ENCODE measurements at places on chromosomes 2 and 18.

GRCh38 chr2:174627216-174627615, 29.6 kb upstream of the WIPF1 start:
- no peak for DNase-seq

DNA sequence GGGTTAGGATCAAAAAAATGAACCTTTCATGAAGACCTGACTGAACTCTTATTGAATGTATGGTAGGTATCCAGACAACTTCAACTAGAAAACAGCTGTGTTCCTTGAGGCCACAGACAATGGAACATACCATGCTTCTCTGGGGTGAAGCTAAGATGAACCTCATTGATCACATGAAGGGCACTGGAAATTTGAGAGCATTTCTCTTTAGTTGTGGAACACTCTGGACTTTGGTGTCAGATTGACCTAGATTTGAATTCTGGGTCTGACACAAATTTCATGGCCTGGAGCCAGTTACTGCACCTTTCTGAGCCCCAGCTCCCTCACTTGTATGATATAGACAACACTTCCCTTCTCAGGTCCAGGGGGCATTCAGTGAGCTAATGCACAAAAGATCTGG, 411.2 kb upstream of the ID2 start:
- DNase-seq = no peak

DNA sequence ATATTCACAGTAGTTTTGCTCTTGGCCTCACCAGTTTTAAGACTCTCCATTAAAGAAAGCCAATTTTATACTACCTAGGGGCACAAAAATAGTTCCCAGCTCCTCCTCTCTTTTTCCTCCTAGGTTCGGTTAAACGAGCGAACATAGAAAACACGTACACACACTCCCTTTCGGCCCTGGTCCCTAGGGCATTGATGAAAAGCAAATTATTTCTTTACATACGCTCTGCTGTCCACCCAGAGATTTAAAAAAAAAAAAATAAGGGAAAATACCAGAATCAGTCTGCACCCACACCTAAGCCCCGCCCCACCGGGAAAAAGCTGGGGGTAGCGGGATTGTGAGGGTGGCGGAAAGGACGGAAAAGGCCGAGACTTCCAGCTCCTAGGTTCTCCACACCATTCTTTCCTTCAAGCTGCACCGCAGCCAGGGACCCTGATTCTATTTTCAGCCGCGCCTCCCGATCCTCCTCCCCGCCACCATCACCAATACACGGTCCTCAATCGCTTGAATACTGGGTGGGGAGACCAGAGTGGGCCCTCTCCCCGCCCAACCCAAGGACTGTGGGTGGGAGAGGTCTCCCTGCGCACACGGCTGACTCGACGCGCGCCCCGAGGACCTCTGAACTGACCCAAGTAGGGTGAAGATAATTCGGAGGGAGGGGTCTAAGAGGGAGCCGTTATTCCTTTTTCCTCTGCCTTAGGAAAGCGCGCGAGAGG, 769 bp downstream of the ATF2 start:
- DNase-seq = peak; percentile 59

- DNase-seq = no peak
Measured at GRCh38 chr2:127124426-127124825, 17.5 kb upstream of the BIN1 start.

DNA sequence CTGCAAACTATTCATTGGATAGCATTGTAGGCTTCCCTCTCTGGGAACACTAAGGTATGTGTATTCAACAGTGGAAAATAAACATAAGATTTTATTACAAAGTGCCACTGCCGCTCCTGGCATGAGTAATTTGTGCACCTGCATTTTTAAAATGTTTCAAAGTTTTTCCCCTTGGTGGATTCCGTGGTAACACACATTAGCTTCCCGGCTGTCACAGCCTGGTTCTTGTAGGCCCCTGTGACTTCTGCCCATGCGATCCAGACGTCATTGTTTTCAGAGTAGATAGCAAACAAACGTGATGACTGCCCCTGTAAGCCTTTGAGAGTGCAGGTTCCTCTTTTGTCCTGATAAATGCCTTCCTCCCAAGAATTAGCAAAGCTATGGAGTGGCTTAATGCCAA, 421.0 kb downstream of the ZNF521 start:
- no peak for DNase-seq

DNA sequence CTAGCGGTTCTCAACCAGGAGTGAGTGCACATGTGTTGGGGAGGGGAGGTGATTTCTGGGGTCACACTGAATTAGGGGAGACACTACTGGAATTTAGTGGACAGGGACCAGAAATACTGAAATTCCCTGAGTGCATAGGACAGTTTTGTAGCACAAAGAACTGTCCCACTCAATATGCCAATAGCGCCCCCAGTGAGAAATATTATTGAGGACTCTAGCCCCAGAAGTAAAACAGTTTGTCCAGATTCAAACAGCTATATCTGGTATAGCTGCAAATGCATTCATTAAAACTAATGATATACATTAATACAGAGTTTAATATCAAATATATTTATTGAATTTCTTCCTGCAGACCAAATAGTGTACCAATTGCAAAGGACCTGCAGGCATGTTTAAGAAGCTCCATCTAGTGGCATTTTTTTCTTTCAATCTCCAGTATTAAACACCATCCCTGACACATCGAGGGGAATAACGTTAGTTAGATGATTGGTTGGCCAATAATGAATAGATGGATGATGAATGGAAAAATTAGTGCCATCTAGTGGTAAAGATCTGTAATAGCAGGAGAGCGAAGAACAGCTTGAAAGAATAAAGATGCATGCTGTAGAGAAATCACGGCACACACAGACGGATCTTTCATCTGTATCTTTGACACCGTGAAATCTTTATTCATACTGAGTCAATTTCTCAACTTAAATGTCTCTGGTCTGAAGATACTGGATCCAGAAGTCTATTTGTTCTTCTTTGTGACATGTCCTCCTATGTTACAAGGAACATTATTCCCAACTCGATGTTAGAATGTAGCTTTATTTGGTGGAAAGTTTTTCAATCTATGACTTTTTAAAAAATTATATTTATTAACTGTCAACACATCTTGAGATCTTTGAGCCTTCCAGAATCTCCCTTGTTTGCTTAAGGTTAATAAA, 62.5 kb downstream of the DHRS9 start:
- no peak for DNase-seq

GRCh38 chr2:149645391-149645790, 57.8 kb upstream of the MMADHC start:
- DNase-seq = no peak

DNA sequence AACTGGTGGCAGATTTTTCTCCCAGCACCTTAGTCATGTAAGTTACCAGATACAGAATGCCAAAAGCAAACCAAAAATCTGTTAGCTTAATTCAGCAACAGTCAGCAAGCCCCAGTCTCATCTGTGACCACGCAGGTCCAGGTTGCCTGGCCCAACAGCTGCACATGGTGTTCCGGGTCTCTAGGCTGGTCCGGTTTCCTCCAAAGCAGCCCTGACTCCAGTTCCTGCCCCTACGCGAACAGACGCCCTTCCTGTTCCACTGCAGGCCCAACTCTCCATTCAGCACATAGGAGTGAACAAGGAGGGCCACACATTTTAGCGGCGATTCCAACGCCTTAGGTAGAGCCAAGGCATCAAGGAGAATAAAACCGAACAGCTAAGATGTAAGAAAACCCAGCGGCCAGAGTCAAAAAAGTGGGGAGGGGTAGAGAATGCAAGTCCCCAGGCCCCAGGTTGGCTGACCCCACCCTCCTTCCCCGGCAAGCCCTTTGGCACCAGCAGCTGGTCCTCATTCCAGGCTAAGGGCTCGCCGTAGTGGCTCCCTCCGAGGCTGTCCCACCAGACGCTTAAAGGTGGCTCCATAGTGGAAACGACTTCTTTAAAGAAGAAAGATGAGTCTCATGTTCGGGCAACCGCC, 1.5 kb downstream of the STK25 start:
- DNase-seq = no peak

- DNase-seq = no peak
Measured at GRCh38 chr2:124319577-124319976, 294.5 kb downstream of the CNTNAP5 start.

GRCh38 chr2:126913881-126914615, 15.4 kb downstream of the TEX51 start:
- no peak for DNase-seq

DNA sequence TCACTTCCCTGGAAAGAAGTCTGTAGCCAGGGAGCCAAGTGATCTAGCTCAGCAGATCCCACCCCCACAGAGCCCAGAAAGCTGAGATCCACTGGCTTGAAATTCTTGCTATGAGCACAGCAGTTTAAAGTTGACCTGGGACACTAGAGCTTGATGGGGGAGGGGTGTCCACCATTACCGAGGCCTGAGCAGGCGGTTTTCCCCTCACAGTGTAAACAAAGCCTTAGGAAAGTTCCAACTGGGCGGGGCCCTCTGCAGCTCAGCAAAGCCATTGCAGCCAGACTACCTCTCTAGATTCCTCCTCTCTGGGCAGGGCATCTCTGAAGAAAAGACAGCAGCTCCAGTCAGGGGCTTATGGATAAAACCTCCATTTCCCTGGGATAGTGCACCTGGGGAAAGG, 887.2 kb upstream of the LRATD1 start:
- DNase-seq = no peak

- no peak for DNase-seq
Measured at GRCh38 chr2:1591461-1591770, 152.9 kb downstream of the PXDN start.

GRCh38 chr2:172438741-172439508, 11.5 kb downstream of the ITGA6 start:
- no peak for DNase-seq

- DNase-seq = peak; percentile 20
Measured at GRCh38 chr18:32441533-32441932, 29.1 kb downstream of the GAREM1 start.

DNA sequence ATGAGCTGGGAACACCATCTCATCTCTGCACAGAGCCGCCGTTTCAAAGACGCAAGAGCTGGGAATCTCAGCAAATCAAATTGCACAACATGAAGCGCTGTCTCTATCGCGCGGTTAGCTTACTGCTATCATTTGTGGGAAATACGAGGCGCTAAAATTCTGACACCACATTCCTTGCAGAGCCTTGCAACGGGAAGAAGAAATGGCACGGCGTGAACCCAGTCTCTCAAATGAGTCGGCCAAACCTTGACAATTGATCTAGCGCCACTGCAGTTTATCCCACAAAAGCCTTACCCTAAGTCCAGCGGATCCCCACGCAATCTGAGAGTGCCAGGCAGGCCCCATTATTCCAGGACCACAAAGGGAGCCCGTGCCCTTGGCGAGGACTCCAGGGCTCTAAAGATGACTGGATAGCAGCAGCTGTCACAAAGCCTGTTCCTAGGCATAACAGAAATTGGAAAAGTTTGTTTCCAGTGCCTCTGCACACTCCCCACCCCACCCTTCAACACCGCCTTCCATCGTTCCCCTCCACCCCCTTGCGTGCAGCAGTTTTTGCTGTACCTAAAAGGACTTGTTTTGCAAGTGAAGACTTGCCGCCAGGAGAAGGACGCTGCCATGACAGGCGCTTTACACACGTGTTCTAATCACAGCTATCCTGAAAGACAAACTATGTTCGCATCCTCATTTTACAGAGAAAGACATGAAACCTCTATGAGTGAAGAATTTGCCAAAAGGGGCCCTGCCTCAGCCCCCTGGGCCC, 252.4 kb downstream of the EIPR1 start:
- peak; percentile 59 for DNase-seq

DNA sequence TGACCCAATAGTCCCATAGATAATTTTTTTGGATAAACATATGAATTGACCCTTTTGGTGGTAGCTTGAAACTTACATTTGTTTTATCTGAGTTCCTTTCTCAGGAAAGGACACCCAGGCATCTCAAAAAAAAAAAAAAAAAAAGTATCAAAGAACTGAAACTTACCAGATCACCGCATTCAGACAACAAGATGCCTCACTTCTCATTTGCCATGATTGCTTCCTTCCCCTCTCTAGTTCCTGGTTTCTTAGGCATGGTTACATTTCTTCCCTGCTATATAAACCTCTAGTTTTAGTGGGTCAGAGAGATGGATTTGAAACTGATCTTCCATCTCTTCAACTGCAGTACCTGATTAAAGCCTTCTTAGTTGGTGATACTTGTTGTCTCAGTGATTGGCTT, 240.1 kb downstream of the ACKR3 start:
- no peak for DNase-seq

- DNase-seq = no peak
Measured at GRCh38 chr2:75292826-75293225, 93.5 kb upstream of the TACR1 start.
